ENCODE measurements at places on chromosomes 13 and 19.

DNA sequence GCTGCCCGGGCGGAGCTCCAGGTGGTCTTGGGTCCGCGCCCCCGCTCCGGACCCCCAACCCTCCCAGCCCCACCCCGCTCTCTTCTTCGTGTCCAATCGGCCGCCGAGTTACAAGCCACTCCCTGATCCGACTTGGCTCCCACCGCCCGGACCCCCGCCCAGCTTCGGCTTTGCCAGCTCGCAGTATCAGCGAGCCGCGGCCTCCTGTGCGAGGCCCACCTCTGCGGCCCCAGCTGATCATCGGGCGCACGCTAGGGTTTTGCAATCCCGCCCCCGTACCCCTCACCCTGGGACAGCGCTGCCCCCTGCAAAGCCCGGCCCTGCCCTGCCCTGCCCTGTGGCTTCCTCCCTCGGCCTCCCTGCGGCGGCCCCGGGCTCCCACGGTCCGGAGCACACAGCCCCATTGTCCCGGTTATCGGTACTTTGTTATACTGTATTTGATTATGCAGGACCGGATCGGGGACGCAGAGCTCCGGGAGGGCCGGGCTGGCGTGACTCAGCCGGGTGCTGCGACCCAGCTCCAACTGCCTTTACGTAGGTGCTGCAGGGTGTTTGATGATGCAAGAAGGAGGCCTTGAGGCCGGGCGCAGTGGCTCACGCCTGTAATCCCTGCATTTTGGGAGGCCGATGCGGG lies 598 bp upstream of the LPAR2 start:
- peak; percentile 78 for DNase-seq

DNA sequence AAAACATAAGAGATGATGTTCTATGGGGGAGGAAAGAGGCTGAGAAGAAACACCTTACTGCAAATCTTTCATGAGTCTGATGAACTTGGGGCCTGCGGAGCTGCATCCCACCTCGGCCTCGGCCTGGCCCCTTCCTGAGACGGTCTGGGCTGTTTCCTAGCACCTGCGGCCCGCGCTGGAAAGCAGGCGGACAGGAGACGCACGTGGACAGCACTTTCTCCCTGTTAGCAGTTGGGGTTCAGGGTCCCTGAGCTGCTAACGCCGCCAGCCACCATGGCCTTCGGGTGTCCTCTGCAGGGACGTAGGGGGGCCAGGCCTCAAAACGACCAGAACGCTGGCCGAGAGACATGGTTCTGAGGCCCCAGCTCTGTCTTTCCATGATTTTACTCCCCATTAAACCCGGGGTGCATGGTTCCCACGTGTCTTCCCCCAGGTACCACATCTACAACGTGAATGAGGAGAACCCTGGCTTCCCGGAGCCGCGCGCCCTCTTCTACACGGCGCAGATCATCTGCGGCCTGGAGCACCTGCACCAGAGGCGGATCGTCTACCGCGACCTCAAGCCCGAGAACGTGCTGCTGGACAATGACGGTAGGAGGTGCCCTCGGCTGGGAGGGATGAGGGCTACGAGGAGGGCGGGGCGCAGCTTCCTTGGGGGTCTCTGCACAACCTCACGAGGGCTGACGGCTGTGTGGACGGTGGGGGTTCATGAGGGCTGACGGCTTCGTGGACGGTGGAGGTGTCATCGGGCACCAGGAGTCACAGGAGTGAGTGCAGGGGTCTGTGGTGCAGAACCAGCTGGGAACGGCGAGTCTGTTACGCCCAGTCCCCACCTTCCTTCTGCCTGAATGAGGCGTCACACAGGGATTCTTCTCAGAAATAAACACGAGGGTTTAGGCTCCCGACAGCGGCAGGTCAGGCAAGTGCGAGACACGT lies 4.3 kb downstream of the GRK1 start:
- no peak for DNase-seq

- DNase-seq = no peak
Observed at GRCh38 chr13:100657881-100658315, 16.7 kb downstream of the TMTC4 start.

DNA sequence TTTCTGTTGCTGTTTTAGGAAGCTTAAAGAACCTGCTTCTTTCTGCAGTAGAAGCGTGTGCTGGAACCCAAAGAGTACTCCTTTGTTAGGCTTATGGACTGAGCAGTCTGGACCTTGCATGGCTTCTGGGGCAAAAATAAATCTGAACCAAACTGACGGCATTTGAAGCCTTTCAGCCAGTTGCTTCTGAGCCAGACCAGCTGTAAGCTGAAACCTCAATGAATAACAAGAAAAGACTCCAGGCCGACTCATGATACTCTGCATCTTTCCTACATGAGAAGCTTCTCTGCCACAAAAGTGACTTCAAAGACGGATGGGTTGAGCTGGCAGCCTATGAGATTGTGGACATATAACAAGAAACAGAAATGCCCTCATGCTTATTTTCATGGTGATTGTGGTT lies 103.1 kb downstream of the TNFRSF19 start:
- DNase-seq = peak; percentile 95

DNA sequence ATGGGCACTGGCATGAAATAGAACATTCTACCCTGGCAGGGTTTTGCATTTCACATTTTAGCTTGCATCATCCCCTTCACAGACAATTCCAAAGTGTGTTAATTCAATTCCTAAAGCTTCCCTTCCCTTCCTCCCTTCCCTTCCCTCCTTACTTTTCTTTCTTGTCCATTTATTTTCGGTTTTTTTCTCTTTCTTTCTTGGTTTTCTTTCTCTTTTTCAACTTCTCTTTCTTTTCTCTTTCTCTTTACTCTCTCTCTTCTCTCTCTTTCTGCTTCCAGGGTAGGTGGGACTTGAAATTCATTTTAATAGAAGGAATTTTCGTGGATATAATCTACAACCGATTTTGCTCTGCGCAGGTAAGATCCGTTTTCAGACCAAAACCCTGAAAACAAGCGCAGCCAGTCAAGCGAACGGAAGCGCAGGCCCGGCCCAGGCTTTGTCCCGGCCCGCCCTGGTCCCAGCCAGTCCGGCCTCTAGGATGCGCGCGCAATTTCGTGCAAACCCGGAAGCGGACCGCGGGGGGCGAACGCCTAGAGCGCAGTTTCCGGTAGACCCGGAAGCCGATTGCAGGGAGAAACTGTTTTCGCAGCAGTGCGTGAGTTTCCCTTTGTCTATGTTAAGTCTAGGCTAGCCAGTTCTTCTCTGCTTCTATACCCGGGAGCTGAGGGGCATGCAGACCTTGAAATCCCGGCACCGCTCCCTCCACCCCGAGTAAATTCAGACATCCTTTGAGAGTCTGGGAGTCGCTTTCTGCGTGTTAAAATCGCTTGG lies at the start of gene ZNF528:
TSS of gene ZNF528 (plus strand) at position 540 of the 771 bp plus-strand sequence. CDS start 4,165 bp downstream, outside the sequence.
- DNase-seq = peak; percentile 96

- DNase-seq = peak; percentile 80
Observed at GRCh38 chr19:46296722-46297461, at the start of gene HIF3A. Gene HIF3A, plus strand, starts transcription at chr19:46297042. Its CDS starts 35 bp downstream, at chr19:46297077.
